ENCODE measurements at places on chromosomes 6 and 20. TPM values are rescaled to one million over a fixed set of nuclear protein-coding genes. Genes with fewer than 3 reads are reported as not detected.

Gene DSN1
- 8.5 TPM for total RNA-seq

Gene CTCFL
- total RNA-seq, result not detected

Gene MPIG6B
- total RNA-seq, result 6.5 TPM

Gene DAAM2
- 6.7 TPM for total RNA-seq

Gene GNAS
- 335 TPM for total RNA-seq

Gene TUBB2B
- total RNA-seq, result 1.0 TPM
